Activated effector memory CD4-positive, alpha-beta T cell treated with Interleukin-2 at 50 U/mL for 16 hours (primary cell): ENCODE measurements at places on chromosomes 11 and 22.

DNA sequence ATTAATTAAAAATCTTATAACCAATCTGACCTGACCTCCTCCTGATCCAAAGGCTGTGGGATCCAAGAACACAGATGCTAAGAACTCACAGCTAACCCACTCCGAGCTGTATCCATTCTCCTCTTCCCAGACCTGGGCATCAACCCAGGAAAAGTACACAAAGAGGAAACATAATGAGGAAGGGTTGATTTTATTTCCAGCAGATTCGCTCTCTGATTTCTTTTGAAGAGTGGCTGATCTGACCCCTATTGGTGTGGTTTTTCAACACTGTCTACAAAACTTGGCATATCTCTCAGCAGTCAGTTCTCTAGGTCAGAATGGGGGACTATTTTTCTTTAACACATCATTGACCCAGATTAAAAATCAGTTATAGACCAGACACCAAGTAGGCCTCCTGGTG is 201.9 kb upstream of the UBASH3B start:
- DNase-seq = no peak

DNA sequence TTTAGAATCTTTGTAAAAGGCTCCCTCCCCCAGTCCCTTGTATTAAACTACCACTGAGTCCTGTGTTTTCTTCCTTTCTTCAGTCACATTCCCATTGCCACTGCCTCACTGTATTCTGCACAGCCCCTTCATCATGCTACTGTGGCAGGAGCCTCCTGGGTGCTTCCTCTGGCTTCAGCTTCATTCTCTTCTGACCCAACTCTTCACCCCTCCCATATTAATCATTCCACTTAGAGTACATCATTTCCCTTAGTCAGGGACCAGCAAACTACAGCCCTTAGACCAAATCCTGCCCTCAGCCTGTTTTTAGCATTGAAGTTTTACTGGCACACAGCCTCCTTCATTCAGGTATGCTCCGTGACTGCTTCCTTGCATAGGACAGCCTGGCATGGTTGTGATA is 127.7 kb upstream of the MTNR1B start:
- no peak for DNase-seq

DNA sequence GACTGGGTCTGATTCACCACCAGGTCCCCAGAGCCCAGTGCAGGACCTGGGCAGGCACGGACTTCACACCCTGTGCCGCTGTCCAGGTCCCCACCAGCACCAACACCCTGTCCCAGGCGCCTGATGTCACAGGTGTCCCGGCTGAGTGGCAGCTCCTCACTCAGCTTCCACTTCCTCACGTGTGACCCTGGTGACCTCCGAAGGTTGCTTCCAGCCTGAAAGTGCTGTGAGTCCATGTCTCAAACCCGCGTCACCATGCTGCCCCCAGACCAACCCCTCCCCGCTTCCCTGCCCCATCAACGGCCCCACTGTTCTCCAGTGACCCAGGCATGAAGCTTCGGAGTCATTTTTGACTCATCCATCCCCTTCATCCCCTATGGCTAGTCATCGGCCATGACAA is 25.7 kb upstream of the PICK1 start:
- DNase-seq = no peak

DNA sequence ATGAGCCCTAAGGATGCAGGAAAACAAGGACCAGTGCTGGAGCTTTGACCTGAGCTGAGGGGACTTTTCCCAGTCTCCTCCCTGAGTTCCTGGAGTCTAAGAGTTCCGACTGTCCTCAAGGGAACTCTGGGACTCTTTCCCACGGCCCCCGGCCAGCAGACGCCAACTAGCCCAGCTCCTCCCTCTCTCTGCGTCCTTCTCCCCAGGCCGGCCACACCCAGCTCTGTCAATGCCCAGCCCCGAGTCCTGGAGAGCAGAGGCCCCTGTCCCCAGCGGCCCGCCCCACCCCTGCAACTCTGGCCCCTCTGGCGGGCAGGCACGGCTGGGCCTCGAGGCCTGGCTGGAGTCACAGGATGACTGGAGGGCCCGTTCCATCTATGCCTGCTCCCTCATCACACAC is 29.8 kb downstream of the NECTIN1 start:
- DNase-seq = no peak

- DNase-seq = no peak
Measured at GRCh38 chr11:57900320-57900719, 123.4 kb upstream of the OR9Q1 start.

DNA sequence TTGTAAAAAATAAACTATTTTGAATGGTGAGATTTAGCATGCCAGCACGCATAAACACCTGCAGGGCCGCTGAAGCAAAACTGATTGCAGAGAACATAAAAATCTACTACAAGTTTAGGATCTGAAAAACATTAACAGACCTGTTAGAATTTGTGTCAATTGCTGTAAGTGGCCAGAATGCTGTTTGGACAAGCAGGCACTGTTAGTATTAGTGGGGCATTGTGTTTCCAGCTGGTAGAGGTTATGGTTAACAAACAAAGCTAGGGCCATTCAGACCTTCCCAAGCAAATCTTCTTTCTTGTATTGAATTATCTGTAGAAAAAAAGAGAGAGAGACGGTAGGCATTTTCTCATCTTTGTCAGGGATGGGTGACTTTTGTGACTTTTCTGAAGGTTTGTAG is 57.6 kb upstream of the OLFML1 start:
- no peak for DNase-seq

DNA sequence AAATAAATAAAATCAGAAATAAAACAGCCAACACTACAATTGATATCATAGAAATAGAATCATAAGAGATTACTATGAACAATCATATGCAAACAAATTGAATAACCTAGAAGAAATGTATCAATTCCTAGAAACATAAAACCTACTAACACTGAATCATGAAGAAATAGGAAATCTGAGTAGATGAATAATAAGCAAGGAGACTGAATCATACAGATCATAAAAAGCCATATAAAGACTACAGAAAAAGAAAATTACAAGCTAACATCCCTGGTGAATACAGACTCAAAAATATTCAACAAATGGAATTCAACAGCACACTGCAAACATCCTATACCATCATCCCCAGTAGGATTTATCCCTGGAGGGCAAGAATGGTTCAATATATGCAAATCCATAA is 135.6 kb downstream of the SBF2 start:
- no peak for DNase-seq

GRCh38 chr11:70762810-70763209 is 364.5 kb downstream of the CTTN start:
- no peak for DNase-seq

DNA sequence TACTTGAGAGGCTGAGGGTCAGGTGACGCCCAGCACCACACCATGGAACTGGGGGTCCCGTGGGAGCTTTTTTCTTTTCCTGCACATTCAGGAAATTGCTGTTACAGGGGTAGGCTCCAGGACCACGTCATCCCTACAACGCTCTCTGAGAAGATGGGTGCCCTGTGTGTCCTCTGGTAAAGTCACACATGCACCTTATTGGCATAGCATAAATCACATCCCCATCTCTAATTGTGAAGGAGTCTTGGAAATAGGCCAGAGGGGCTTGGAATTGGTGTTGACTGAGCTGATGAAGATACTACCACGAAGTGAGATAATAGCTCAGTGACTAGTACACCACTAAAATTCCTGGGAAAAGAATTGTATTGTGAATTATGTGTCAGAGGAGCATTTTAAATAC is 57.6 kb downstream of the TNRC6B start:
- DNase-seq = no peak

DNA sequence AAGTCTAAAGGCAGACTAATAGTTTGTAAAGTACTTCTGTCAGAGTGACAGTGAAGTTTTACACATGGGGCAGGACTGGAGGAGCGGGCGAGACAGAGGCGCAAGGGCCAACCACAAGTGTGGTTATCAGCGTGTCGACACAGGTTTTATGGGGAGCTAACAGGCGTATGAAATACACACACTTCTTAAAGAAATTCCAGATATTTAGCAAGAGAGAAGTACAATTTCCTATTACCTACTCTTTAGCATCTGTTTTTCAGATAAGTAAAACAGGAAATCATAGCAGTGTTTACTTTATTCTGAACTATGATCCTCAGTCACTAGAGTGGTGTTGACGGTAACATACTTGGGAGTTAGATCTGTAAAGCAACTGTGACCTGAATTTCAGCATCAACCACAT is 22.5 kb downstream of the VSIG10L2 start:
- DNase-seq = no peak

- DNase-seq = no peak
Measured at GRCh38 chr11:104817973-104818372, 80.3 kb downstream of the CASP12 start.

GRCh38 chr11:78208257-78209165 is 19.8 kb downstream of the USP35 start:
- DNase-seq = no peak

DNA sequence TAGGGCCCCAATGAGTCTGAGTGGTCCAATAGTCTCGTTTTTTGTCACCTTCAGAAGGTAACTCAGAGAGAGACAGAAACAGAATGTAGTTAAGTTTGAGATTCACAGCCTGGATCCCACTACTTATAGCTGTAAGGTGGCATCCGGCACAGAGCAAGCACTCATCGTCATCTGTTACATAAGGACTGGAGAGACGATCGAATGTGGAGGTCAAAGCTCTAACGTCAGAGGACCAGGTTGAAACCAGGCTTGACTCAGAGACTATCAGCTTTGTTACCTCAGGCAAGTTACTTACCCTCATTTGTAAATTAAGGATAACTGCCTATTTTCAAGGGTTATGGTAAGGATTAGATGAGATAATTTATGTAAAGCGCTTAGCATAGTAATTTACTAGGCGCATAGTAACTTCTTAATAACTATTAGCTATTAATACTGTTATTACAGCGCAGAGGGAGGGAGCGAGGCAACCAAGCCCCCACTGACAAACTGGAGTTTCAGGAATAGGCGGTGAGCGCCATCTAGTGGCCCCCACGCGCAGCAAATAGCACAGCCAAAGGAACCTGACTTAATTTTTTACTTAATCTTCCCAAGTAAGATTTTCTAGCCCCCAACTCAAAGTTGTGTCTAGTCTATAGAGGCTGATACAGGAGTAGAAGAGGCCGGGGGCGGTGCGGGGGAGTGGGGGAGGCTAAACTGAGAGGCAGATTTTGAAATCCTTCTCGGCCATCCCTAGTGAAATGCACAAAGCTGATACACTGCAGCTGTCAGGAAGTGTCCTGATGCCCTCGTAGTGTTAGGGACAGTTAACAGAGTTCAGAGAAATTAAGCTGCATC is 29.0 kb upstream of the API5 start:
- DNase-seq = peak; percentile 1
